Hematopoietic multipotent progenitor cell (in vitro differentiated cells): ENCODE measurements at places on chromosomes 1 and 21.

GRCh38 chr1:55010887-55011217 lies 12.1 kb downstream of the BSND start:
- no peak for DNase-seq

DNA sequence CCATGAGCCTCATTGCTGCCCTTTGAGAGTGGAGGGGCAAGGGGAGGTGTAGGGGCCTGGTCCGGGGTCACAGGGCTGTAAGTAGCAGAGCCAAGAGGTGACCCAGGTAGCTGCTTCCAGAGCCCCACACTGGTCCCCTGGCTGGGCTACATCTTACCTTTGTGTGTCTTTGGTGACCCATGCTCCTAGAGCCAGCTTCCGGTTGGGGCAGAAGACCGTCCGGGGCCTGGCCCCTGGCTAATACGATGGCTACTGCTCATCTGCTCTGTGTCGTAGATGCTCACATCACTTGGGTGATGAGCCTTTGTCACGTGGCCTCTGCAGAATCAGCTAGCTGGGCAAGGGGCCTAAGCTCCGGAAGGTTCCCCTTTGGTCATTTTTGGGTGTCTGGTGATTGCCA lies 20.6 kb downstream of the ABCG1 start:
- DNase-seq: no peak

DNA sequence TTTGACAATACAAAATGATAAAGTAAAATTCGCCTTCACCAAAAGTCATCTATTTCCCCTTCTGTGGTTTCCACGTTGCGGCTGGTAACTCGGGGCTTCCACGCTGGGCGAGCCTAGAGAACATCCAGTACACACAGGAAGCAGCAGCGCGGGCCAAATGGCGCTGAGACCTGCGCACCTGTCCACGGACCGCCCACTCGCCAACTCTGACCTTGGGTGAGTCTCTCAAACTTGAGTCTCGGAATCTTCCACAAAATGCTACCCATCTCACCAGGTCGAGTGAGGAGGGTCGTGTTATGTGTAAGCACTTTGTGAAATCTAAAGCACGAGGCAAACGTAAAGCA lies 820 bp upstream of the TTF2 start:
- DNase-seq: no peak

GRCh38 chr1:64484651-64485050 lies 14.7 kb downstream of the CACHD1 start:
- no peak for DNase-seq

- no peak for DNase-seq
Observed at GRCh38 chr1:211309617-211310016, 17.0 kb upstream of the TRAF5 start.

DNA sequence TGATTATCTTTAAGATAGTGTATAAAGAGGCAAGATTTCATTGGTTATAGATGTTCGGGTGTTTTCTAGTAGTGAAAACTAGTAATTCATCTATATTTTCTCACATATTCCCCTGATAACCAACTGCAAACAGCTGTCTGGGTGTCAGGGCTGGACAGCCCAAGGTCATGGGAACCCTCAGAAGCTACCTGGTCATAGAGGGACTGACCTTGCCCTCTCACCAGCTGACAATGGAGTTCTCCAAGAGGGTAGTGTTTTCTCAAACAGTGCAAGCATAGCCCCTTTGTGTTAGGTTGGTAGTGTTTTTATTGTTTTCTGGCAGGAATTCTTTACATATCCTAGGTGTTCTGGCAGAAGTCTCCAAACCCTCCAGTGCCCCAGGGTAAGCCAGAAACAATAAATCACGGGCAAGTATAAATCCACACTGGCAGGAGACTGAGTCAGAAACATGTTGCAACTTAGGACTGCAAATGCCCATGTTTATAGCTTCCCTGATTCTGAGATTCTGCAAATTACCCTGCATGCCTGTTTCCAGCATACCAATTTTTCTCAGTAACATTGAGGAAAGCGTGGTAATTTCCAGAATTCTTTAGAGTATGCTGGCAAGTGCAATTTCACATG lies 82.8 kb upstream of the ATP1A1 start:
- DNase-seq: no peak

DNA sequence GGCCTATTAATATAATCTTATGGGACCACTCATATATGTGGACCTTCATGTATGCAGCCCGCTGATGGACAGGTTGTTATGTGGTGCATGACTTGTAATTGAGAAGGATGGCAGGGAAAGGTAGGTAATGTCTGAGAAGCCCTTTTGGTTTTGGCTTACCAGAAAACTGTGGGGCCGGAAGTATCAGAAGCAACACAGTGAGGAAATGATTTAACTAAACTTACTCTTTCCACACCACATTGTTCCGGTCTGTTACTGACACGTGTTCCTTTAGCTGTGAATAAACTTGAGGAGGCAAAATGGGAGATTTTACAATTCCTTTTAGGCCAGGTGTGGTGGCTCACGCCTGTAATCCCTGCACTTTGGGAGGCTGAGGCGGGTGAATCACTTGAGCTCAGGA lies 32.4 kb downstream of the KIF1B start:
- peak; percentile 7 for DNase-seq

- DNase-seq: no peak
Observed at GRCh38 chr1:3105167-3105863, 36.3 kb downstream of the PRDM16 start.

GRCh38 chr1:161727256-161727924 lies 6.0 kb downstream of the FCRLB start:
- peak; percentile 67 for DNase-seq

GRCh38 chr1:169550294-169550693 lies 36.0 kb downstream of the F5 start:
- DNase-seq: peak; percentile 74

DNA sequence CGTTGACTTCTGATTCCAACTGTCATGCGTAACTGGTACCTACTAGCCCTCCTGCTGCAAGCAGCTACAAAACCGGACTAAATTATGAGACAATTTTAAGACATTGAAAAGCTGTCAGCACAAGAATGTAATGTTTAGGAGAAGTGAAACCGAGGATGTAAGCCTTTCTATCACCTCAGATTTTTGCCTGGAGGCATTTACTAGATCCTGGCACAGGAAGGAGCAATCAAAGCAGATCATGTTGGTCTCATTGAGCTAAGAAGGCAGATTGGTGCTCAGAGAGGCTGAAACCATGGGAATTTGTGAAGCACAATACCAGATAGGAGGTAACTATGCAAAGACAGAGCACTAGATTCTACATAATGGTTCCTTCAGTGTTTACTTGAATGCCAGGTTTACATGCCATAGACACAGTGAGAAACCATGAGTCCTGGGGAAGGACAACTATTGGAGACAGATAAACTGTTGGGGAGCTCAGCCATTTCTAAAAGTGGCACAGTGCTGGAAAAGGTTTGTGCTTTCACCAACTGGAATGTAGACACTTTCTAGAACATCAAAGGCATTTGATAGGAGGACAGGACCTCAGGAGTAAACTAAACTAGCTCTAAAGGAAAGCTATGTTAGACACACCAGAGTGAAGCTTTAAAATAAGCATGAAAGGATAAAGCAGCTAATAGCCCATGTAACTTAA lies 179.4 kb downstream of the LYPLAL1 start:
- no peak for DNase-seq

- no peak for DNase-seq
Observed at GRCh38 chr21:37153196-37153934, 80.3 kb downstream of the TTC3 start.

DNA sequence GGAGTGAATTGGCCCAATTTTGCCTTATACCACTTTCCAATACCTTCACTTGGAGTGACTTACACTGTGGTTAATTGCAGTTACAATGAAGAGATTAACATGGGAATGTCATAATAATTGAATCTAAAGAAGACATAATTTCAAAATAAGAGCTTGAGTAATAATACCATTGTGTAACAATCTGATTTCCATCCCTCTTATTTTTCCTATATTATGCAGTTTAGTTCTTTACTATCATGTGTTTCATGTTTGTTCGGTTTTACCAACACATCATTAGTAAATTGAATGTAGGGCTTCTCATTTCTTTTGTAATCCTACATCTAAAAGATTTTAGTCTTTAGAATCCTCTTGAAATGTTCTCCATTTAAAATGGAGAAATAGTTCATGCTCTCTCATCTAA lies 19.2 kb upstream of the XPR1 start:
- no peak for DNase-seq

DNA sequence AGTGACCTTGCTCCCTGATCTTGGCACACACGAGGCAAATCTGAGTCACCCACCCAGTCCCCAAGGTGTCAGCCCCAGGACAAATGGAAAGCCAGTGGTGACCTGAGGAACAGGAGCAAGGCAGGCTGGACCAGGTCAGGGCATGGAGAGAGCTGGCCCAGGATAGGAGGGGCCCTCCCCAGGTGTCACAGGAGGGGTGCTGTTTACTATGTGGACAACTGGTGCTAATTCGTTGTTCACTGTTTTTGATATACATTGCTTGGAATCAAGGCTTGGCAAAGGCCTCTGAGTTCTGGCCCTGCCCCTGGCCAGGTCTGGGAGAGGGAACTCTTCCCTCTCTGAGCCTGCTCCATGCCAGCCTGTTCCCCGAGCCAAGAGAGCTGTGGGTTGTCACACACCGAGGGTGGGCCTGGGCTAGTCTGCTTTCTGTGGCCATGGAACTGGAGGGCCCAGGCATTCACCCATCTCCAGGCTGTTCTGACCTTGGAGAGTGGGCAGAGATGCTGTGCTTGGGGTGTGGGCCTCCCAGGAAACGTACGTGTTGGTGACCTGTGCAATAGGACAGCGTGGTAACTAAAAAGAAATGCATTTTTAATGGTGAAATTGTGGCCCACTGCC lies 41.8 kb downstream of the CRYAA start:
- DNase-seq: no peak

DNA sequence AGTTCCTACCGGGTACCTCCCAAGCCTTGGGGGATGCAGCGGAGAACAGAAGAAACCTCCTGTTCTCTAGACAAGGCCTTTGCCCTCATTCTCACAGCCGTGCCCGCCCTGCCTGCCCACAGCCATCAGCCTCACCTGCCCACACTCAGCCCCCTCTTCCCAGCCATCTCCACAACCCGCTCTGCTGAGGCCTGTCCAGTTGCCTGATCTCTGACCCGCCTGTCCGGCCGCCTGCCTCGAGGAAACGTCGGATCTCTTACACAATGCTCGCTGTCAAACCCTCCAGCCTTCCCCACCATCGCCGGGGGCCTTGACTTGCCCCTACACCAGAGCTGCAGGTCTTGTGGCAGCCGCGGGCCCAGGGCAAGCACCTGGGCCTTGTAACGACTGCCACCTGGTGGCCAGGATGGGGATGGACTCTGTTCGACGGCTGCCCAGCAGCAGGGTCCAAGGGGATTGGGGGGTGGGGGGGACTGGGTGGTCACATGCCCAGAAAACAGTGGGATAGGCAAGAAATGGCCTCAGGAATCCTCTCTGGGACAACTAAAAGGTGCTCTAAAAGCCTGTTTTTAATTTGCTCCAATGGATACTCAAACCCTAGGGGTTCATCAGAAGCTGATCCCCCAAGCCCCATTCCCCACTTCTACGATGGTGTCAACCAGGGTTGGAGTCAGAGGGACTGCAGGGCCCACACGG lies 31.0 kb downstream of the SLC45A1 start:
- DNase-seq: peak; percentile 56

GRCh38 chr1:112011202-112011601 lies 21.7 kb upstream of the KCND3 start:
- no peak for DNase-seq

- no peak for DNase-seq
Observed at GRCh38 chr1:10074852-10075730, 42.3 kb downstream of the UBE4B start.

DNA sequence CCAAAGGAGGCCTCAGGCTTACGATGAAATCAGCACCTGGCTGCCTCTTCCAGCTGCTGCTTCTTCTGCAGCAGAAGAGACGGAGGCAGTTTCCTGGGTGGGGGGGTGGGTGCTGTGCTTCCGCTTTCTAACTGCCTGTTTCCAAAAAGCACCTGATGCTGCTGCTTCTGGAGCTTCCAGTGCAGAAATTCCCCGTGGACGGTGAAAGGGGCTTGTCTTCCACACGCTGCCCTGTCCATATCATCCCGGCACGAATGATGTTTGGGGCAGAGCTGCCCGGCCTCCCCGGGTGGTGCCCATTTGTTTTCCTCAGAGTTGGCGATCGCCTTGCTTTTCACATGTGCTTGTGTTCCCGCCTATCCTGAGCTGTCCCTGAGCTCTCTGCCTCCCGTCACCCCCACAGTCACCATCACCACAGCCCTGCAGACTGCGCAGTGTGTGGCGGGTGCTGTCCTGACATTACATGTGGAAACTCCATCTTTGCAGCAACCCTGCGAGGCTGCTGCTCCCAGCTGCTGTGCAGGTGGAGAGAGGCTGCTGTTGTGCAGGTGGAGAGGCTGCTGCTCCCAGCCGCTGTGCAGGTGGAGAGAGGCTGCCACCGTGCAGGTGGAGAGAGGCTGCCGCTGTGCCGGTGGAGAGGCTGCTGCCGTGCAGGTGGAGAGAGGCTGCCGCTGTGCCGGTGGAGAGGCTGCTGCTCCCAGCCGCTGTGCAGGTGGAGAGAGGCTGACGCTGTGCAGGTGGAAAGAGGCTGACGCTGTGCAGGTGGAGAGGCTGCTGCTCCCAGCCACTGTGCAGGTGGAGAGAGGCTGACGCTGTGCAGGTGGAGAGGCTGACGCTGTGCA lies 1.8 kb downstream of the TTLL10 start:
- DNase-seq: no peak

DNA sequence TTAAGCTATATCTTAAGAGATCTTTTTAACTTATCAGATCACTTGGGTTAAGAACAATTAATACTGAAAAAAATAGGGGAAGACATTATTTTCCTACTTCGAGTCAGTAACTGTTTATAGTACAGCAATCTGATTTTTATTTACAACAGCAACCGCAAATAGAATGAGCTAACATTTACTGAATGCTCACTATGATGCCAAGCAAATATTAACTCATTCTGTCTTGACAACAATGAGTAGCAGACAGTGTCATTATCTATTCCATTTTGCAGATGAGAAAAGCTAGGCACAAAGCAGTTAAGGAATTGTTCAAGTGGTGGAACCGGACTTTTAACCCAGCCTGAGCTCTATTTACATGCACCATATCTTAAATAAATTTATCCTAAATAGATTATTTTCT lies 273.7 kb downstream of the NTNG1 start:
- DNase-seq: no peak

GRCh38 chr1:232570007-232570406 lies 59.9 kb downstream of the SIPA1L2 start:
- DNase-seq: no peak

DNA sequence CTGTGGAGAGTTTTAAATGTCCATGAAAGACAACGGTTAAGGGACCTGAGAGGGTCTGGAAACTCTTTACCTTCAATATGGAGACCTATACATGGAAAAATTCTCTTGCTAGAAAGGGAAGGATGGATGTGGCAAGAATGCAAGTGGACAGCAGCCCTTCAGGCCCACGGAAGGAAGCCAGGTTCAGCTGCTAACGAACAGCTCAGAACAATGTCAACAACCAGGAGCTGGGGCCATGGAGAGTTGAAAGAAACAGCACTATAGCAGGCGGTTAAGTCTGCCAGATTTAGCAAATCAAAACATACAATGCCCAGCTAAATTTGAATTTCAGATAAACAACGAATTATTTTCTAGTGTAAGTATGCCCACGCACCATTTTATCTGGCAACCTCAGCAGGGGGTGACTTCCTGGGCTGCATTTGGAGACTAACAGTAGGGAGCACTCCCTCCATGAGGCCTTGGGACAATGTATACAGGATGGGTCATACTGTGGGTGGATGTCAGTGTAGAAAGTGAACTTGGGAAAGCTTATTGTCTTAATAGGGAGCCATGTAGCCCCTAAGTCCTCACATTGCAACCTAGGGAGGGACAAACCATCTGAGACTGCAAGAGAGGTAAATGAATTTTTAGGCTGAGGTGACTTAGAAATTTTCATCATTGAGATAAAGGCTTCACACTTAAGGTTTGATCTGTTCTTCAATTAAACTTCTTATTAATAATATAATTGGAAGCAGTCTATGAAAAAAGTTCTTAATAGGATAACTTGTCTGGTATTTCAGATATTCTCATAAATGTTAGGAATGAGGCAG lies 7.8 kb upstream of the H3-3A start:
- DNase-seq: no peak
